ENCODE measurements at places on chromosomes 13 and 19. TPM values are rescaled to one million over a fixed set of nuclear protein-coding genes. Genes with fewer than 3 reads are reported as not detected.
A peak's percentile ranks its signal among the peaks of the same experiment; 100 is the strongest.

Gene SIRT2
- total RNA-seq, result 42.2 TPM

- H3K36me3 ChIP-seq, result peaks cover 20% of the 10 kb centered on the region
- H3K4me3 ChIP-seq, result no peak overlapping the region
- no peaks in the 10 kb centered on the region for H3K27me3 ChIP-seq
- H3K27ac ChIP-seq, result no peak overlapping the region
- H3K4me1 ChIP-seq, result no peaks in the 10 kb centered on the region
Observed at GRCh38 chr19:30009013-30009412, 67.0 kb downstream of the URI1 start.

DNA sequence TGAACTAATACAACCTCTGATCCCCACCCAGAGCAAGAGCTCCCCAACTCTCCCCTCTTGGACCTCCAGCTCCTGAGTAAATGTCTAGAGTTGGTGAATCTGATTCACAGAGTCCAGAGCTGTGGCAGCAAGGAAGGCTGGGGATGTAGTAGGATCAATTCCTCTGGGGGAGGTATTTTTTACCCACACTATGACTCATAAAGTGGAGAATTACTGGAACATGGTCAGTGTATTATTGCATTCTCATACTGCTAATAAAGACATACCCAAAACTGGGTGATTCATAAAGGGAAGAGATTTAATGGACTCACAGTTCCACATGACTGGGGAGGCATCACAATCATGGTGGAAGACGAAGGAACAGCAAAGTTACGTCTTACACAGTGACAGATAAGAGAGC, 496.7 kb downstream of the EFNB2 start:
- H3K4me1 ChIP-seq, result no peaks in the 10 kb centered on the region
- no peaks in the 10 kb centered on the region for H3K36me3 ChIP-seq
- no peak for DNase-seq
- H3K4me3 ChIP-seq, result no peak overlapping the region

GRCh38 chr19:32717496-32717895, 2.1 kb upstream of the TDRD12 start:
- no peaks in the 10 kb centered on the region for H3K4me1 ChIP-seq
- no peak overlapping the region for H3K27ac ChIP-seq
- no peak for DNase-seq
- no peaks in the 10 kb centered on the region for H3K36me3 ChIP-seq

GRCh38 chr13:53343361-53343744, 314.7 kb downstream of the OLFM4 start:
- H3K36me3 ChIP-seq, result no peaks in the 10 kb centered on the region
- no peaks in the 10 kb centered on the region for H3K4me1 ChIP-seq
- DNase-seq, result no peak
- no peak overlapping the region for H3K27ac ChIP-seq
- H3K4me3 ChIP-seq, result no peak overlapping the region

DNA sequence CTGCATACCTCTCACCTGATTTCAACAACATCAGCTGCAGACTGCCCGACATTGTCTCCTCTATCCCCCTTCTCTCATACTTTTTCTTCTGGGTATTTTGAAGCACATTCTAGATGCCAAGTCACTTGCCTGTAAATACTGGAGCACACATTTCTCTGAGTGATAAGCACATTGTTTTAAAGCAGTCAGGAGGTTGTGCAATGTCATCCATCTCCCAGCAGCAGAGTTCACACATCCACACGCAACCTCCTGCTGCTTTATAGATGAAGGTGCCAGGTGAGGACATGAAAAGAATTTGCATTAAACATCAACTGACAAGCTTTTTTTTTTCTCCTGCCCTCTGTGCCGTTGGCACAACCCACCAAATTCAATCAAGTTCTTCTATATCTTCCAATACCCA, 5.5 kb downstream of the UPK1A start:
- H3K36me3 ChIP-seq, result no peaks in the 10 kb centered on the region
- H3K4me1 ChIP-seq, result no peaks in the 10 kb centered on the region
- no peak overlapping the region for H3K4me3 ChIP-seq
- no peak overlapping the region for H3K27ac ChIP-seq
- no peaks in the 10 kb centered on the region for H3K27me3 ChIP-seq
- DNase-seq, result no peak

DNA sequence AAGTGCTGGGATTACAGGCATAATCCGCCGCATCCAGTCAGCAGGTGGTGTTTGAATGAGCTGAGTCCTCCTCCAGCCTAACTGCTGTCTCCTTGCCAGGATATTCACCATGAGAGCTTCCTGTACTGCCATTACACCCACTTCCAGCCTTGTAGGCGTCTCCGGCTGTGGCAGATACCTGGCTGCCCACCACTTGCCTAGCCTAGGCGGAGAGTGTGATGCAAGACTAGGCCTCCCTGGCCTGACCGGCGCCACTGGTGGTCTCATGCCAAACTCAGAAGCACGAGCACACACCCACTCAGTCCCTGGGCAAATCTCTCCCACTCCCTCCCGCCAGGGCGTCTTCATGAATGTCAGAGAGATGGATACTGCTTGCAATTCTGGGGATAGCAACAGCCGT, 16.6 kb downstream of the IL12RB1 start:
- H3K4me1 ChIP-seq, result no peaks in the 10 kb centered on the region
- no peaks in the 10 kb centered on the region for H3K36me3 ChIP-seq
- H3K27ac ChIP-seq, result no peak overlapping the region
- H3K4me3 ChIP-seq, result no peak overlapping the region
- DNase-seq, result no peak

Gene ZNF536
- total RNA-seq, result 0.05 TPM

DNA sequence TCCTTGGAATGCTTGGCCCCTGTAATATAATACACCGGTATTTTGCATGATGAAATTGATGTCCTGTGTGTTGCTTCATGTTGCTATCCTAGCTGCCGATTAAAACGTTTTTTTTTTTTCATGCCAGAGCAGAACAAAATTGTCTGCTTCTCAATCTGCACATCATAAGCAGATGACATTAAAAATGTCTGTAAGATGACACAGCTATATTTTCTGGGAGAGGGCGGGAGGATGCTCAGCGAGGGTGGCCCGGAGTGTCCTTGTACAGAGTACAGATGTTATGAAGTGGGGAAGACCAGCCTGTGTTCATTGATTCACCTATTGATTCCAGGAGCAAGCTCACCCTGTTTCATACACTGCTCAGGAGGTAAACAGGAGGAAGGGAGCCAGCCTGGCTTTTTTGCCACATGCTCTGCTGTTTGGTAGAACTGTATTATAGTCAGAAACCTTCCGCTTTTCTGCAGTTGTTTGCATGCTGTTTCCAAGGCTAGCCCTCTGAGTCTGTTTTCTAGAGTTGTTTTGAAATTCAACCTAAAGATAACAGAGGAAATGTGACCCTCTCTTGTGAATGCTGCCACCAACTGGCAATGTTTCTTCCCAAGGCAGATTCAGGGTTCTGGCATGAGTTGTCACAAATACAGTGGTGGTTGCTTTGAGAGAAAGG, 4.7 kb upstream of the IRS2 start:
- H3K36me3 ChIP-seq, result no peaks in the 10 kb centered on the region
- peaks cover 17% of the 10 kb centered on the region for H3K4me1 ChIP-seq
- no peak overlapping the region for H3K4me3 ChIP-seq

Gene ZNF628
- total RNA-seq, result 1.1 TPM

Gene LCP1
- total RNA-seq, result 44.8 TPM

DNA sequence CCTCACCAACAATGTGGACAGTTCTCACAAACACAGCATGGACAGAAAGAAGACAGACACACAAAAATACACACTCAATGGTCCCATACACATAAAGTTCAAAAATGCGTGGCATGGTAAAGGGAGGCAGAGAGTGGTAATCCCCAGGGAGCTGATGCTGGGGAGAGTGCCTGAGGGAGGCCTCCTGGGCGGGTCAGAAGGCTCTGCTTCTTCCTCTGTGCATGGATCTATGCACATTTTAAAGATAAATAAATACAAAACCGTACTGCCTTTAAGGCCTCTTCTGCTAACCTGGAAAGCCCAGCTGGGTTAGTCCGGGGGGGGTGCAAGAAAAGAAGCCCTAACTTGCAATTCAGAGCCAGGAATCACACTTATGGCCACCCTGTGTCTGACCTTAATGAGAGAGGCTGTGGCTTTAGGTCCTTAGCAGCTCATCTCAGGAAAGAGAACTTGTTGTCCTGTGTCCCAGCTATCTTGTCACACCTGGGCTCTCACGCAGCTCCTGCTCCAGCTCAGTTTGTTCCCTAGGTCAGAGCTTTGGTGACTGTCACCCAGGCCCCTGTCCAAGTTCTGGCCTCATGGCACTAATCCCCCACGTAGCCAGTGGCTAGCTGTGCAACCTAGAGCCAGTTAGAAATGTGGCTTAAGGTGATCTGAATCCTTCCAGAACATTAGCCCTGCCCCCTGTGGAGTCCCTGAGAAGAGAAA, 28.5 kb downstream of the POP4 start:
- no peak overlapping the region for H3K4me3 ChIP-seq
- H3K4me1 ChIP-seq, result no peaks in the 10 kb centered on the region
- DNase-seq, result no peak

DNA sequence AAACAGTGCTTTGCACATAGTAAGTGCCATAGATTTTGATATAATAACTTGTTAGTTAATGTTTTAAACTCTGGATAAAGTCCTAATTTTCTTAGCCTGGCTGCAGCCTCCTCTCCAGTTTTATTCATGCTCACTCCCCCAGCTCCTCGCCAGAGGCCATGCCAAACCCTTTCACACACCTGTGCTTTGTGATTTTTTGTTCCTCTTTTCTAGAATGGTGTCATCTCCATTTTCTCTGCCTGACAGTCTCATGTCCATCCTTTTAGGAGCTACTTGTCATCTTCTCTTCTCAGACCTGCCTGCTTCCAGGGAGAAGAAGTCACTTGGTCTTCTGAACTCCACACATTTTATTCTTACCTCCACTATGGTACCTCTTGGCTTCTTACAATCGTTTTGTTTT, 55.8 kb upstream of the SPATA13 start:
- no peak overlapping the region for H3K27ac ChIP-seq
- H3K4me3 ChIP-seq, result no peak overlapping the region
- no peak for DNase-seq
- H3K27me3 ChIP-seq, result no peaks in the 10 kb centered on the region
- H3K36me3 ChIP-seq, result no peaks in the 10 kb centered on the region

Gene LGALS4
- total RNA-seq, result 0.42 TPM

DNA sequence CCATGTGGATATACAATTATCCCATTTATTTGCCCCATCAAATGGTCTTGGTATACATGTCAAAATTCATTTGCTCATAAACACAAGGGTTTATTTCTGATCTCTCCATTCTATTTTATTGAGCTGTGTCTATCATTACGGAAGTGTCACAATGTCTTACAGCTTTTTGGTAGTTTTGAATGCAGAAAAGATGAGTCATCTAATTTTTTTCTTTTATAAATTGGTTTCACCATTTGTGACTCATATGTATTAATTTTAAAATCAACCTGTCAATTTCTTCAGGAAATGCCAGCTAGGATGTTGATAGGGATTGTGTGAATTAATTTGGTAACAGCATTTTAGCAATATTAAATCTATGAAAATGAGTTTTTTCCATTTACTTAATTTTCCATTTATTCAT, 2549.4 kb downstream of the PCDH9 start:
- H3K27me3 ChIP-seq, result no peaks in the 10 kb centered on the region
- no peaks in the 10 kb centered on the region for H3K36me3 ChIP-seq
- H3K27ac ChIP-seq, result no peak overlapping the region

- peak overlapping the region; percentile 46 for H3K27ac ChIP-seq
- no peaks in the 10 kb centered on the region for H3K27me3 ChIP-seq
Observed at GRCh38 chr19:28519952-28520861, 692.7 kb downstream of the UQCRFS1 start.

DNA sequence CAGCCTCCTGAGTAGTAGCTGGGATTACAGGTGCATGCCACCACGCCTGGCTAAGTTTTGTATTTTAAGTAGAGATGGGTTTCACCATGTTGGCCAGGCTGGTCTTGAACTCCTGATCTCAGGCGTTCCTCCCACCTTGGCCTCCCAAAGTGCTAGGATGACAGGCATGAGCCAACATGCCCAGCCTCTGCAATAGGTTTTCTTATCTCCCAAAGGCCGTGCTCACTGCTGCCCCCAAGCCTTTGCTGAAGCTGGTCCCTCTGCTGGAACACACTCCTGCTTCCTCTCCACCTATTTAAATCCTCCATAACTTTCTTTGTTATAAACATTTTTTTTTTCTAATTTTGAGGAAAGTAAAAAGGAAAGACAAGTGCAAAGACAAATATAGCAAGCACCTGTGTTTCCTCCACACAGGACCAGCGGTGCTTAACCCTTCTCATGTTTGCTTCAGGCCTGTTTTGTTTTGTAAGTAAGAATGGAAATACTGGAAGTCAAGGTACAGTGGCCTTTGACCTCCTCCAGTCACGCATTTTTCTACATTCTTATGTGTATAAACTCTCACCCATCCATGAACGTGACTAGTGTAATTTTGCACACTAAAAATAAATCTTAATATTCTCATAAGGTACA, 14.5 kb upstream of the TNFAIP8L1 start:
- H3K4me3 ChIP-seq, result no peak overlapping the region
- H3K27ac ChIP-seq, result no peak overlapping the region
- H3K4me1 ChIP-seq, result no peaks in the 10 kb centered on the region
- DNase-seq, result no peak
- H3K36me3 ChIP-seq, result no peaks in the 10 kb centered on the region
- no peaks in the 10 kb centered on the region for H3K27me3 ChIP-seq

DNA sequence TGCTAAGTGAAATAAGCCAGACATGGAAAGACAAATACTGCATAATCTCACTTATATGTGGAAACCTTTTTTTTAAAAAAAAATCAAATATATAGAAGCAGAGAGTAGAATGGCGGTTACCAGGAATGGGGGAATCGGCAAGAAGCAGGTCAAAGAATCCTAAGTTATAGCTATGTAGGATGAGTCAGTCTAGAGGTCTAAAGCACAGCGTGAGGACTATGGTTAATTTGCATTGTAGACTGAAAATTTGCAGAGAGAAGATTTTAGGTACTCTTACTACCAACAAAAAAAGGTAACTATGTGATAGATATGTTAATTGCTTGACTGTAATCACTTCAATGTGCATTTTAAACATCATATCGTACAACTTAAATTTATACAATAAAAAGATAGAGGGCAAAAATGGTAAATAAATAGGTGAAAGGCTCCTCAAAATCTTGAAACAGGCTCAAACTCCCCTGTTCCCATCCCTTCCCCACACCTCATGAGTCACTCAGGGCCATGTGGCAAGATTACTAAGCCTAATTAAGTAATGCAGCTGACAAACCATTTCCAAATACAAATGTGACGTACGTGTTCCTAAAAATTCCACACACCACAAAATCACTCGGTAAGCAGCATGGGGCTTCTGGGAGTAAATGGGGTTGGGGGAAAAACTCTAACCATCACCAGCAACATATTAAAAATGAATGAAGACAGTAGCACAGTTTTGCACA, 159.0 kb downstream of the USP12 start:
- H3K4me1 ChIP-seq, result no peaks in the 10 kb centered on the region
- no peak overlapping the region for H3K27ac ChIP-seq
- peak; percentile 2 for DNase-seq
- no peak overlapping the region for H3K4me3 ChIP-seq

DNA sequence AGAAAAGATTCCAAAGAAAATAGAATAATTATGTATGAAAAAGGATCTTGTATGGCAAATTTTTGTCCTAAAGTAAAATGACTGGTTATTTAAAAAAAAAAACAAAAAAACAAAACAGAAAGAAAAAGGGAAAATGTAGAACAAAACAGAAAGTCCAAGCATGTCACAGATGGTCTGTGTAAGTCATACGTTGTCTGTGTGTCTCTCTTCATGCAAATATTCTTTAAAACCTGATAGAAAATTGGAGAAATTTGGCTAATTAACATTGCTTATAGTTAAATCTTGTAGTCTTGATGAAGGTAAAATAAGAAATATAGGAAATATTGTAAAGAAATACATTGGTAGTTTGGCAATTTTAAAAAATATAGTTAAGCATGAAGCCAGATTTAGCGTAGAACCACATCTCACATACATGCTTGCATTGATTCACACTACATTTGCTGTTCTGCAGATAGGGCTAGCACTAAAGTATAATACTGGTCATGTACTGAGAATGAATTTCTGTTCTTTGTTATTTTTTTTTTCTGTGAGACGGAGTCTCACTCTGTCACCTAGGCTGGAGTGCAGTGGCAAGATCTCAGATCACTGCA, 58.4 kb downstream of the SPRYD7 start:
- H3K36me3 ChIP-seq, result no peaks in the 10 kb centered on the region
- no peak overlapping the region for H3K27ac ChIP-seq
- no peak overlapping the region for H3K4me3 ChIP-seq
- no peaks in the 10 kb centered on the region for H3K27me3 ChIP-seq
